Ovary (tissue), 10 donors: ENCODE measurements at places on chromosomes 1 and 21. TPM values are rescaled to one million over a fixed set of nuclear protein-coding genes. Genes with fewer than 3 reads are reported as not detected.

DNA sequence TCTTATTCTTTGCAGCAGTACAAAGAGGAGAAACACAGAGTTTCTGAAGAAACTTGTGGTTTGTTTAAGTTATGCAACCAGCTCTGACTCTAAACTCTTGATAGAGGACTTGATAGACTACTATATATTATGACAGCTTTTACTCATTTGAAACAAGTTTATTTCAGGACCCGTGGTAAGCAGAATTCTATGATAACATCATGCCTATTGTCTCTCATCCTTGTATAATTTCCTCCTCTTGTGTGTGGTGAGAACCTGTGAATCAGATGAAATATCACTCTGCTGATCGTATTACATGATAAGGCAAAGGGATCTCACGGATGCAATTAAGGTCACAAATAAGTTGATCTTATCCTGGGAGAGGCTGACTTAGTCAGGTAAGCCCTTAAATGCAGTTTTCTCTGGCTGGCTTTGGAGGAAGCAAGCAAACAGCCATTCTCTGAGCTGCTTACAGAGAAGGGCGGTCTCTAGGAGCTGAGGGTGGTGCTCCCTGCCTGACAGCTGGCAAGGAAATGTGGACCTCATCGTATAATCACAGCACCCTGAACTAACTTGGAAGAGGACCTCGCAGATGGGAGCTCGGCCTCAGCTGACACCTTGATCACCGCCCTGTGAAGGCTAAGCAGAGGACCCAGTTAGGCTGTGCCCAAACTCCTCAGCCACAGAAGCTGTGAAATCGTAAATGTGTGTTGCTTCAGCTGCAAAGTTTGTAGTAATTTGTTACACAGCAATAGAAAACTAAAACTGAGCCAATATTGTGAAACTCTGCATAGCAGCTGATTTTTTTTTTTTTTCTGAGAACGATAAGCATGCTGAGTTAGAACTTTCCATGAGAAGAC is 151.1 kb upstream of the DPT start:
- H3K36me3 ChIP-seq: no peaks in the 10 kb centered on the region
- DNase-seq: peak; percentile 53
- no peaks in the 10 kb centered on the region for H3K27me3 ChIP-seq
- H3K27ac ChIP-seq: no peak overlapping the region

GRCh38 chr1:248756636-248757035 is 1.1 kb upstream of the LYPD8 start:
- no peaks in the 10 kb centered on the region for H3K4me1 ChIP-seq
- DNase-seq: no peak
- H3K27me3 ChIP-seq: no peaks in the 10 kb centered on the region
- H3K27ac ChIP-seq: no peak overlapping the region
- H3K36me3 ChIP-seq: no peaks in the 10 kb centered on the region
- no peak overlapping the region for H3K4me3 ChIP-seq

UBL4B gene
- total RNA-seq: not detected

FABP3 gene
- 39.3 TPM for total RNA-seq

DMRTA2 gene
- total RNA-seq: not detected
